ENCODE measurements at places on chromosomes 16 and 17.

- peak; percentile 74 for DNase-seq
These were observed 5.2 kb upstream of the NUBP1 start for GRCh38 chr16:10738231-10739077.

DNA sequence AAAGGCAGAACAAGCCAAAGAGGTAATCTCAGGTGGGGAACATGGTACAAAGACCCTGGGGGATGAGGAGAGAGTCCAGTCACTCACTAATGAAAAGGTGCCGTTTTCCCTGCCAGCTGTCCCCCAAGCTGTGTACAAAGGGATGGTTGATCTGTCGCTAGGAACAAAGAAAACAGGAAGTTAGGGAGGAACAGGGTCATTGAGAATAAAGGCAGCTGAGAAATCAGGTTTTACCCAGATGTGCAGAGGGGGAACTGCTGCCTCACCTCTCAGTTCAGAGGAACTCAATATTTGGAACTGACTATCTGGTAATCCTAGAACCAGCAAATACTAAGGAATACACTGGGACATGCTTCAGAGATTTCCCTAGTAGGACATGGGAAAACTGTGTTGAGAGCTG, 1.5 kb downstream of the RSKR start:
- DNase-seq = no peak

DNA sequence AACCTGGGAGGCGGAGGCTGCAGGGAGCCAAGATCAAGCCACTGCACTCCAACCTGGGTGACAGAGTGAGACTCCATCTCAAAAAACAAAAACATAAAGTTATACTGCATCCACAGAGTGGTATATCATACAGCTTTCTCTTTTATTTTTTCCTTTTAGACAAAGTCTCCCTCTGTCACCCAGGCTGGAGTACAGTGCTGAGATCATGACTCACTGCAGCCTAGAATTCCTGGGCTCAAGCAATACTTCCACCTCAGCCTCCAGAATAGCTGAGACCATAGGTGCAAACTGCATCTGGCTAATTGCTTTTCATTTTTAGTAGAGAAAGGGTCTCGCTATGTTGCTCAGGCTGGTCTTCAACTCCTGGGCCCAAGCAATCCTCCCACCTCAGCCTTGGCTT, 10.0 kb upstream of the COPRS start:
- DNase-seq = no peak

GRCh38 chr16:69834807-69835466, 72.8 kb downstream of the WWP2 start:
- DNase-seq = no peak

GRCh38 chr16:66127459-66128370, 238.8 kb upstream of the CDH5 start:
- DNase-seq = no peak

DNA sequence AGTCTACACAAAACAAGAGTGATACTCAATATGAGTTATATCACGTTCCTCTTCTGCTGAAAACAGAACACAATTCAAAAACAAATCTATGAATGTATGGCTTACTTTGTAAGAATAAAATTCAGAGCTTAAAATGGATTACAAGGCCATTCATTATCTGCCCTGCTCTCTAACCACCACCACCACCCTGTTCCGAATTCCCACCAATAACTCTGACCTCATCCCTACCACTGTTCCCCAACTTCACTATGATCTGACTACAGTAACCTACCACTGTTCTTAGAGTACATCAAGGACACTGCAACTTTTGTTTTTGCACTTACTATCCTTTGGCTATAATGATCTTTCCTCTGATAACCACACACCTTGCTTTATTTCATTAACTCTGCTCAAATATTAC, 21.3 kb downstream of the FBXL20 start:
- no peak for DNase-seq

GRCh38 chr16:79296491-79296890, 304.0 kb downstream of the MAF start:
- DNase-seq = no peak

- no peak for DNase-seq
These were observed 71.2 kb upstream of the GRIN2A start for GRCh38 chr16:10253409-10253808.

GRCh38 chr17:48012151-48012520, 25.5 kb downstream of the COPZ2 start:
- peak; percentile 14 for DNase-seq

DNA sequence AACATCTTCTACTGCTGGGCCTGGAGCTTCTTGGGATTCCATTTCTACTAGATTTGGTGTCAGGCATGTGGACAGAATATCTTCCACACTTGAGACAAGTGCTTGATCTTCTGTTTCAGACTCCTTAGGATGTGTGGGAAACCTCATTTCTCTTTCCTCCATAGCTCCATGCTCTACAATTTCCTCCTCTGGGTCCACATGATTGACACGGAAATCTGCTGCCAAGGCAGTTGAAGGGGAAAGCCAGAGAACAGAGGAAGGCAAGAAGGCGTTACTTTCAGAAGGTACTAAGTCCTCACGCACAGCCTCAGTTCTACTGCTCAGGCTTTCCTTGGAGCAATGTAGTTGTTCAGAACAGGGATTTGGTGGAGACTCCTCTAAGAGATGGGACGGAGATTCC, 6.6 kb downstream of the SPAG5 start:
- DNase-seq = no peak

GRCh38 chr17:77476006-77476405, 335.2 kb downstream of the SEC14L1 start:
- no peak for DNase-seq

DNA sequence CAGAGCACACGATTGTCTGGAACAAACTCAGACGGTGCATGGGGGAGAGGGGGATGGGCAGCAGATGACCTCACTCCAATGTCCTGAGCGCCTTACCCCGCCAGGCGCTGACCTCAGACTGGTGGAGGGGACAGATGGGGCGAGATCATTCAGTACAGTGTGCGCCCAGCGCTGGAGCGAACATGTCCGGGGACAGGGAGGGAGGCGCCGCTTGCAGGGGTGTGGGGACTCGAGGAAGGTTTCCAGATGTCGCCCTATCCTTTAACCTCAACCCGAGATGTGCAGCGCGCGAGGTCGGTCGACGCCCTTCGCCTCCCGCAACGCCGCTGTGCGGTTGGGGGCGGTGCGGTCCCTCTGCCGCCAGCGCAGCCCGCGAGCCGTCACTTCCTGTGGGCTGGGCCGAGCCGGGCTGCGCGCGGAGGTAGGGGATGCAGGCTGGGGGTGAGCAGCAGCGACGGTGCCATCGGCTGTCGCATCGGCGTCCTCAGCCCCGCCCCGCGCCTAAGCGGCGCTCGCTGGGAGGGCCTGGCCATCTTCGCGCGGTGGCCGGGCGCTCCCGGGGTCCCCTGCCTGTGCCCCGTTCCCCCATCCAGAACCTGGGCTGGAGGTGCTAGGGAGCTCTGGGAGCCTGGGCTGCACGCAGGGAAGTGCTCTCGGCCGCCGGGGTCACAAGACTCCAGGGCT, 5.3 kb upstream of the CDR2L start:
- DNase-seq = peak; percentile 91

- no peak for DNase-seq
These were observed 314.5 kb downstream of the SEC14L1 start for GRCh38 chr17:77455111-77455890.

- DNase-seq = no peak
These were observed 80.0 kb downstream of the PCTP start for GRCh38 chr17:55830699-55831471.

DNA sequence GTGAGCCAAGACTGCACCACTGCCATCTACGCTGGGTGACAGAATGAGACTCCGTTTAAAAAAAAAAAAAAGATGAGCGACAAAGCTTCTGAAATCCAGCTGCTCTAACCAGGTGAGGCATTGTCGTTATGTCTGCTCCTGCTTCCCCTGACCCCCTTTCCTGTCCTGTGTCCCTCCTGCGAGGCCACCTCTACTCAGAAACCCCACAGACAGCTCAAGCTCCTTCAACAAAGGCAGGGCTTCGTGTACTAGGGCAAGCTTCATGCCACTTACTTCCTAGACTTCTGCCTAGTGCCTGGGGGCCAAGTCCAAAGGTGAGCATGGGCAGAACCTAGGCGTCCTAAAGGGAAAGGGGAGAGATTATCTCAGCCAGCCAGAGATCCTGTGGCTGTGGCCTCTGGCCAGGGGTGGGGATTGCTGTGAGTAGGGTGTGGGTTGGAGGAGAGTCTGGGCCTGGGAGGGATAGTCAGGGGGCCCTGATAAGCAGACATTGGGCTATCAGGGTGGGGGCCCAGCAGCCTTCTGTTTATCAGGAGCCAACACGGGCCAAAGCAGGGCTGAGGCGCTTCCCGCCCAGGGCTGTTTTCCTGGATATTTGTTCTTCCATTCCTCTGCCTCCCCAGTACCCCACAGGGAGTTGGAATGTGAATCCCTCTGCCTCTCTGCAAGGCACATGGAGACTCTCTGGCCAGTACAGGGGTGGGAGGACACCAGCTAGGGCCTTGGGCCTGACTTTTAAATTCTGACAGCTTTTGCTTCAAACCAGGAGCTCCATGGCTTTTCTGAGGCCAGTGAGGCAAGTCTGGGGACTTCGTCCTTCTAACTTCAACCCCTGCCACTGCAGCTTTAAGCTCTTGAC, 10.4 kb downstream of the ERAL1 start:
- DNase-seq = no peak

DNA sequence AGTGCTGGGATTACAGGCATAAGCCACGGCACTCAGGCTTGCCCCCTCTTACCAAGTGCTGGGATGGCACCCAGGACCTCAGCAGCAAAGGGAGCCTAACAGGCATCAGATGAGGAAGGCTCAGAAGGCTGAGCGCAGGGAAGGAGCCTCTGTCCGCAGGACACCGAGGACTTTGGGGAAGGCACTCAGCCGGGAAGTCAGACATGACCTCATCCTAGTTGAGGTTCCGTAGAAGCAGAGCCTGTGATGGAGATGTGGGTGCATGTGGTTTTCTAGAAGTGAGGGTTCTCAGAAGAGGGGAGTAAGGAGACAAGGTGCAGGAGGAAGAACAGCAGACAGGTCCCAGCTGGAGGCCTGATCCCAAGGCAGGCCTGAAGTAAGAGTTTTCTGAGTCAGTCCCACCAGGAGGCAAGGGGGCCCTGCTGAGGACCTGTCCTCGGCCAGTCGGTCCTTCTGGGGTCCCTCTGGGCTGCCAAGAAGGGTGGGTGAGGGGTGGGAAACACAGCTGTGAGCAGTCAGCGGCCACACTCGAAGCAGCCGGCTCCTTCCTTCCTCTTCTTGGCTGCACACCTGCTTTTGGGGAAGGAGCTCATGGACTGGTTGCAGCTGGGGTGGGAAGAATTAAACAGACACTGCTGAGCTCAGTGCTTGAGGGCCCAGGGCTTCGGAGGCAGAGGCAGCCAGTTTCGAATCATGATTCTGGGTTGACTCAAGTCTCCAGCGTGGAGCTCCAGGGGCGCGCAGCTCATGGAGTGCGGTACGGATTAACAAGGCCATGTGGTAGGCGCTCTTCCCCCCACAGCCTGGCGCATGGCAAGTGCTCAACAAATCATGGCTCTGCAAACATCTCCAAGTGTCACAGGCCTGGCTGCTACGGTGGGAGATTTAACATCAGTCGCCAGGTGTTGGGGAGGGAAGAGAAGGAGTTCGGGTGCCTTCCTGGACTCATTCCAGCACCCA, 38.9 kb upstream of the SNN start:
- no peak for DNase-seq

DNA sequence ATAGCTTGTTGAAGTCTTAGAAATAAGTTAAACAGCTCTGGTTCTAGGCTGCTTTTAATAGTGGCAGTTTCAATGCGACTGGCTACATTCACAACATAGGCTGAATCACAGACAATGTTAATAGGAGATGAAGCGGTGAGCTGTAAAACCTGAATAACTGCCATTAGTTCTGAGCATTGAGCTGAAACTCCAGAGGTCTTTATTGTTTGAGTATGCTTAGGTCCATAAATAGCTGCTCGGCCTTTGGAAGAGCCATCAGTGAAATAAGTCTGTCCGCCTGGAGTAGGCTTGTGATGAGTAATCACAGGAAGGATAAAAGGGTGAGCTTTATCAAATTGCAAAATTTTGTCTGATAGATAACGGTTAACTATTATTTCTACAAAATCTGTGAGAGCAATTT, 9.4 kb upstream of the ZNF689 start:
- no peak for DNase-seq

DNA sequence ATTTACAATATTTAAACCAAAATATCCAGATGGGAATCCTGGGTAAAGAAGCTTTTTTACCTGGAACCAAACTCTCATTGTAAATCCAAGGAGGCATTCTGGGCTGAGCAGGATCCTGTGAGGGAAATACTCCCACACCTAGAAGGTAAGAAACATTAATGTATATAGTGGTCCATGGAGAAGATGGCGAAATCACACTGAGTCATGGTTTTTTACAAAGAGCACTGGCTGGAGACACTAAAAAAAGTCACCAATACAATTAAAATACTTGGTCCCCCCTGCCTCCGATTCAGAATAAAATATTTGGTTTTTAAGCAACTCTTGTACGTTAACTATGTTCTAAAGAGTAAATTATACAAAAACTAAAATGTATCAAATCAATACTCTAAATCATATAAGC, 32.9 kb downstream of the SYNRG start:
- DNase-seq = no peak

GRCh38 chr17:5133311-5133710, 17.5 kb downstream of the USP6 start:
- no peak for DNase-seq

DNA sequence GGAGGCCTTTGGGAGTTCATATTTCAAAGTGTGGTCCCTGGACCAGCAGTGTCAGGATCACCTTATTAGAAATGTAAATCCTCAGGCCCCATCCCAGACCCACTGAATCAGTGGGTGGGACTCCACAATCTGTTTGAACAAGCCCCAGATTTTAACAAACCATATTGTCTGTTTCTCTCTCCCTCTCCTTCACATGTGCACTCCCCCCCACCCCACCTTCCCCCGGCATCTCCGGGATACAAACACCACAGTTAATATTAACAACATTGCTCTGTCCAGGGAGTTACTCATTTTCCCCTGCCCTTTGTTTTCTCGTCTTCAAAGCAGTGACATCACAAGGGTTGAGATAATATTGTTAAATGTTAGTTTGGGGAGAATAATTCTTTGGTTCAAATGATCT, 127.3 kb downstream of the KATNIP start:
- no peak for DNase-seq
